ENCODE measurements at places on chromosomes 11 and 22.

DNA sequence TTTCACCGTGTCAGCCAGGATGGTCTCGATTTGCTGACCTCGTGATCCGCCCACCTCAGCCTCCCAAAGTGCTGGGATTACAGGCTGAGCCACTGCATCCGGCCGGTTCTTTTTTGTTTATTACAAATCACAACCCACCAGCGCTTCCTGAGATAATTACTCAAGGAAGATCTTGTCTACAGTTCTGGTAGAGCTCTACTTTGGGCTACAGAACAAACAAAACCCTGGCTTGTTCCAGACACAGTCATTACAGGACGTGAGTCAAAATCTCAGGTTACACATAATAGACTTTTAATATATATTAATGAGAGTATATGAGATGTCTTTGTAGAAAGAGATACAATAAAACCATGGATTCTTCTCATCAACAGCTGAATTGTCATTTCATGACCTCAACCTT lies 42.8 kb upstream of the NUP50 start:
- DNase-seq: no peak

DNA sequence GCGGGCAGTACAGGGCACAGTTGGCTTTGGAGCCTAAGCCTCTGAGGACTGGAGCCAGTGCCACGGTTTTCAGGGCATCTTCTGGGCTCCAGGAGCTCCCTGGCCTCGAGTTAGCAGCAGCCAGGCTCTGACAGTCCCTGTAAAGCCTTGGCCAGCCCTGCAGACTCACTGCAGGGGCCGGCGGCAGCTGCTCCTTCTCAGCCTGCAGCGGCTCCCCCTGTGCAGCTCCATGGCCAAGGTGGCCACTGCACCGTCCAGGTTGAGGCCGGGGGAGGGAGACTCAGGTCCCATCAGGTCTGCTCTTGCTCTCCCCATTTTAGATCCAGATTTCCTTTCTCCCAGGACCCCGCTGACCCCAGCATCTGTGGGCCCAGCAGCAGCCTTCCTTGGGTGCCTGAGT lies 1461.1 kb downstream of the BRD1 start:
- DNase-seq: no peak

DNA sequence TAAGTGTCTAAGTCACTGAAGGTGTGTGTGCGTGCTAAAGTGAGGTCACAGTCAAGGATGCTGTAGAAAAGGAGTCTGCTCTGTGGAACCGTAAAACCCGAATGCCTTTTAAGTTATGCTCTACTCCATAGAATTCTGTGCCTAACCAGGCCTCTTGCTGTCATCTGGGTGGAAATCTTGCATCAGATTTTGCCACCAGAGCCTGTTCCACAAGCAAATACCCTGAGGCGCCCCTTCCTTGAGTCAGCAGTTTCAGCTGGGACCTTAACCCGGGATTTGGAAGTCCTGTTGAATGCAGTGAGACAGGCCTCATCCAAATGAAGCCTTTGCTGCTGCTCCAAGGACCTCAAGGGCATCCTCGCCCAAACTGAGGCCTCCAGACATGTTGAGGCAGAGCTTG lies 109.8 kb downstream of the WNT11 start:
- DNase-seq: no peak

- no peak for DNase-seq
Measured at GRCh38 chr11:28965819-28966218, 857.6 kb downstream of the METTL15 start.

DNA sequence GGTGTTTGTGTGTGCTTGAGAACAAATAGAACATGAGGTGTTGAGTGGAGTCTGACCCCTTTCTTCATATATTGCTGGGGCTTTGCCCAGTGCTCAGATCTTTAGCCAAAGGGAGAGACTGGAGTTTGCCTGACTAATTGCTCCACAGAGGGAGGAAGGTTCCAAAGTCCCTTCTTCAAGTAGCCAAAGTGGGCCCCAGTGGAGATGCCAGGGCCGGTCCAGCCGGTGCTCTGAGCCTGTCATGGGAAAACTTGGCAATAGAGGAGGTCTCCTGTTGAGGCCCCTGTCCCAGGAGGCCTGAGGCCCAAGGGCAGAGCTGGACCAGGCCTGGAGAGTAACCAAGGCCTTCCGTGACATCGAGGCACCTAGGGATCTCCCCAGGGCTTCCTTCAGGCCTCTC lies 112.3 kb downstream of the DSCAML1 start:
- DNase-seq: no peak

- no peak for DNase-seq
Measured at GRCh38 chr11:17730137-17730536, 4.4 kb upstream of the KCNC1 start.

Measured in stimulated activated CD4-positive, alpha-beta T cell treated with anti-CD3 and anti-CD28 coated beads, Interleukin-1b, Interleukin-23, amount 100 ng/mL, for 1 hour (primary cell).